ENCODE measurements at places on chromosomes 4 and X.

- H3K27ac ChIP-seq = no peak overlapping the region
- peaks cover 9% of the 10 kb centered on the region for H3K4me1 ChIP-seq
- H3K4me3 ChIP-seq = no peak overlapping the region
- DNase-seq = no peak
Measured at GRCh38 chrX:150527108-150527507, 41.3 kb upstream of the MTM1 start.

DNA sequence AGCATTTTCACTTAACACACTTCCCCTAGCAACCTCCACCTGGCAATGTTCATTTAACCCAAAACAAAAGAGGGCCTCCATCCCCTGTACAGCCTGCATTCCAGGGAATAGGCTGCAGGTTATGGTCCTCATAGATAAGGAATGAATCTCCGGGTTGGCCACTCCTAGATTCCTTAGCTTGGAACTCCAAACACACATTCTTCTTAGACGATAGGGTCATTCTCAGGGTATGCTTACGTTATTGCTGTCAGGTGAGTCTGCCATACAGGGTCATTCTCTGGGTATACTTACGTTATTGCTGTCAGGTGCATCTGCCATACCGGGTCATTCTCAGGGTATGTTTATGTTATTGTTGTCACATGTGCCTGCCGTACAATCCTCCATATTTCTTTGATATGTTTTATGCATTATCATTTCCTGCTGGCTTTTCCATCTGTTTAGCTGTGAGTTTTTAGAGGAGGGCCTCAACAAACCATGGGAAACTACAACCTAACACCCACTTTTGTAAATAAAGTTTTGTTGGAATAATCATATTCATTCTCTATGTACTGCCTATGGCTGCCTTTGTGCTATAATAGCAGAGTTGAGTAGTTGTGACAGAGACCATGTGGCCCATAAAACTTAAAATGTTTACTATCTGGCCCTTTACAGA is 8.2 kb upstream of the AFF1 start:
- peaks cover 6% of the 10 kb centered on the region for H3K36me3 ChIP-seq
- H3K27me3 ChIP-seq = peaks cover 2% of the 10 kb centered on the region
- peaks cover 11% of the 10 kb centered on the region for H3K4me1 ChIP-seq
- no peak overlapping the region for H3K27ac ChIP-seq
- H3K4me3 ChIP-seq = no peak overlapping the region

GRCh38 chrX:74382613-74383012 is 38.7 kb upstream of the SLC16A2 start:
- no peak overlapping the region for H3K4me3 ChIP-seq
- no peaks in the 10 kb centered on the region for H3K36me3 ChIP-seq
- H3K27me3 ChIP-seq = no peaks in the 10 kb centered on the region
- peak; percentile 67 for DNase-seq
- H3K4me1 ChIP-seq = peaks cover 11% of the 10 kb centered on the region
- H3K27ac ChIP-seq = no peak overlapping the region

DNA sequence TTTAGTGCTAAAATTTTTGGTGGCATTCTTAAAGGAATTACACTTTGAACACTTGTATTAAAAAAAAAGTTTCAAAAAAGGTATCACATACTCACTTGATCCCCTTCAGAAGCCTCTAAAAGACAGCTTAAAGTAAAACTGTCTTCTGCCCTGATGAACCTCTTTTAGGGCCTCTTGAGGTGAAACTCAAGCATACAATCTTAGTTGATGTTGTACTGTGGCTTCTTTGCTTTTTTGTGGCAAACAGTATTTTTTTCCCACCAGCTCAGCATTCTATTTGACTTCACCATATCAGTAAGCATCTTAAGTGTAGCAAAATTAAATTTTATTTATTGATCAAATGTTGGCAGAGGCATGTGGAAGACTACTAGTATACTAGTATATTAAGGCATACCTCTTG is 13.7 kb downstream of the SEC24B start:
- no peak overlapping the region for H3K4me3 ChIP-seq
- peaks cover 48% of the 10 kb centered on the region for H3K36me3 ChIP-seq
- no peak overlapping the region for H3K27ac ChIP-seq
- H3K4me1 ChIP-seq = peaks cover 14% of the 10 kb centered on the region

DNA sequence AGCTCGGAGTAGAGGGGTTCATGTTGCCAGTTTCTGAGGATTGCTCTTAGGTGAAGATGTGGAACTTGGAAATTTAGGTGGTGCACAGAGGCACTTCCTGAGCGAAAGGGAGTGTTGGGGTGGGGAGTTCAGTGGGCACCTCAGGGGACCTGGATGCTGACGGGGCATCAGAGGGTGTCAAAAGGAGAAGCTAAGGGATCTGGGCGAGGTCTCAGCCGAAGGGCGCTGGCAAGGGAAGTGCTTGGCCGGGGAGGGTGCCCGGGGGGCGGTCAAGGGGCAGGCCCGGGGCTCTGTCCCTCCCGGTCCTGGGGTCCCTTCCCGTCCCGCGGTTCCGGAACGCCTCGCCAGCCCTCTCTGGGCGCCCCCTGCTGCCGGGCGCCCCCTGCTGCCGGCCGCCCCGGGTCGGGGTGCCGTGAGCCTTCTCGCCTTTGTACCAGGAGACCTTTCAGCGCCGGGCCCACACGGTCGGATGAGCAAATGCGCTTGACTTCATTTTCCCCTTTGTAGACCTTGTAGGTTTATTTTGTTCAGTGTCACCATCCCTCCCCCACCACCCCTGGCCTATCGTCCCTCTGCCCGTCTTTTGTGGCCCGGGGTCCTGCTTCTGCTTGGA is 3.0 kb upstream of the PHOX2B start:
- H3K36me3 ChIP-seq = no peaks in the 10 kb centered on the region
- H3K4me1 ChIP-seq = peaks cover 59% of the 10 kb centered on the region
- DNase-seq = peak; percentile 47

DNA sequence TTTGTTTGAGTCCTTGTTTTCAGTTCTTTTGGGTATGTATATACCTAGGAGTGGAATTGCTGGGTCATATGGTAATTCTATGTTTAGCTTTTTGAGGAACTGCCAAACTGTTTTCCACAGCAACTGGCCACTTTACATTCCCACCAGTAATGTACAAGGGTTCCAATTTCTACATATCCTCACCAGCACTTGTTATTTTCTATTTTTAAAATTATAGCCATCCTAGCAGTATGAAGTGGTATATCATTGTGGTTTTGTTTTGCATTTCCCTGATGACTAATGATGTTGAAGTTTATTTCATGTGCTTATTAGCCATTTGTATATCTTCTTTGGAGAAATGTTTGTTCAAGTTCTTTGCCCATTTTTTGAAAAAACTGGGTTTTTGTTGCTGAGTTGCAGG is 39.6 kb downstream of the TMEM164 start:
- H3K4me3 ChIP-seq = no peak overlapping the region
- H3K27me3 ChIP-seq = no peaks in the 10 kb centered on the region

GRCh38 chrX:69285401-69285877 is 120.2 kb upstream of the PJA1 start:
- H3K4me3 ChIP-seq = peak overlapping the region; percentile 61
- H3K27me3 ChIP-seq = peaks cover 68% of the 10 kb centered on the region
- H3K36me3 ChIP-seq = no peaks in the 10 kb centered on the region

GRCh38 chr4:17448689-17449088 is 63.2 kb downstream of the QDPR start:
- no peak overlapping the region for H3K27ac ChIP-seq
- H3K4me1 ChIP-seq = no peaks in the 10 kb centered on the region
- no peaks in the 10 kb centered on the region for H3K27me3 ChIP-seq
- DNase-seq = no peak
- H3K4me3 ChIP-seq = no peak overlapping the region

- no peak overlapping the region for H3K27ac ChIP-seq
- H3K4me1 ChIP-seq = no peaks in the 10 kb centered on the region
- DNase-seq = peak; percentile 57
Measured at GRCh38 chrX:64894454-64895038, 81.7 kb downstream of the ZC4H2 start.

- no peak overlapping the region for H3K4me3 ChIP-seq
- H3K36me3 ChIP-seq = no peaks in the 10 kb centered on the region
- no peaks in the 10 kb centered on the region for H3K4me1 ChIP-seq
Measured at GRCh38 chrX:11209798-11210414, 83.3 kb upstream of the AMELX start.

GRCh38 chr4:178808106-178808505 is 1365.9 kb upstream of the AGA start:
- 0 out of 2 replicates have a peak, but pooled peaks cover 6% of the 10 kb centered on the region for H3K4me1 ChIP-seq
- H3K36me3 ChIP-seq = no peaks in the 10 kb centered on the region
- H3K4me3 ChIP-seq = no peak overlapping the region
- H3K27me3 ChIP-seq = no peaks in the 10 kb centered on the region
- DNase-seq = no peak

DNA sequence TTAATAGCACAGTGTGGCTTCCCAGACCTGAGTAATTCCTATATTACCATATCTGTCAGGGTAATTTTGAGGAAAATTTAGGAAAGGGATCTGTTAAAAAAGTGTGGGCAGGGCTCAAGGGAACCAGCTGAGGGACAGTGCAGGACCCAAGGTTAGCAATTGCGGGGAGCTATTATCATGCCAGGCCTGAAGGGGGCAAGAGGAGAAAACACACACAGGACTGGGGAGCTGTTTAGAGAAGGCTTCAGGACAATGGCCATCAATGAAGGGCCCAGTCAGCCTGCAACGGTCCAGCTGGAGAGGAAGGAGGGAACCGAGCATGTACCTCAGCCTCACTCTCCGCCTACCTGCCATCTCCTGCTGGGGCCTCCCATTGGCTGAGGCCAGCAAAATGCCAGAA is 19.0 kb upstream of the NHS start:
- no peaks in the 10 kb centered on the region for H3K27me3 ChIP-seq
- H3K36me3 ChIP-seq = no peaks in the 10 kb centered on the region
- no peaks in the 10 kb centered on the region for H3K4me1 ChIP-seq
- no peak overlapping the region for H3K4me3 ChIP-seq

GRCh38 chr4:128256539-128256938 is 31.1 kb downstream of the PGRMC2 start:
- no peak for DNase-seq
- H3K27me3 ChIP-seq = no peaks in the 10 kb centered on the region
- peaks cover 16% of the 10 kb centered on the region for H3K36me3 ChIP-seq
- no peak overlapping the region for H3K27ac ChIP-seq

- no peak for DNase-seq
- no peaks in the 10 kb centered on the region for H3K36me3 ChIP-seq
- H3K4me1 ChIP-seq = no peaks in the 10 kb centered on the region
- H3K4me3 ChIP-seq = no peak overlapping the region
Measured at GRCh38 chrX:24117258-24117657, 32.3 kb upstream of the ZFX start.

- DNase-seq = no peak
- H3K4me3 ChIP-seq = no peak overlapping the region
- H3K27ac ChIP-seq = no peak overlapping the region
Measured at GRCh38 chrX:18709833-18710232, 2.4 kb downstream of the PPEF1 start.

DNA sequence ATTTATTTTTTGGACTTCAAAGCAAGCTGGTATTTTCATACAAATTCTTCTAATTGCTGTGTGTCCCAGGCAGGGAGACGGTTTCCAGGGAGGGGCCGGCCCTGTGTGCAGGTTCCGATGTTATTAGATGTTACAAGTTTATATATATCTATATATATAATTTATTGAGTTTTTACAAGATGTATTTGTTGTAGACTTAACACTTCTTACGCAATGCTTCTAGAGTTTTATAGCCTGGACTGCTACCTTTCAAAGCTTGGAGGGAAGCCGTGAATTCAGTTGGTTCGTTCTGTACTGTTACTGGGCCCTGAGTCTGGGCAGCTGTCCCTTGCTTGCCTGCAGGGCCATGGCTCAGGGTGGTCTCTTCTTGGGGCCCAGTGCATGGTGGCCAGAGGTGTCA is 15.3 kb downstream of the FGFR3 start:
- H3K4me3 ChIP-seq = no peak overlapping the region
- H3K27ac ChIP-seq = no peak overlapping the region
- no peak for DNase-seq
- no peaks in the 10 kb centered on the region for H3K4me1 ChIP-seq

GRCh38 chr4:152523731-152524130 is 12.2 kb downstream of the FBXW7 start:
- H3K27ac ChIP-seq = no peak overlapping the region
- no peaks in the 10 kb centered on the region for H3K27me3 ChIP-seq
- no peaks in the 10 kb centered on the region for H3K36me3 ChIP-seq
- no peak overlapping the region for H3K4me3 ChIP-seq
- H3K4me1 ChIP-seq = peaks cover 36% of the 10 kb centered on the region
- no peak for DNase-seq

GRCh38 chr4:141058591-141059512 is 74.4 kb downstream of the RNF150 start:
- H3K27ac ChIP-seq = no peak overlapping the region
- H3K27me3 ChIP-seq = no peaks in the 10 kb centered on the region
- H3K4me3 ChIP-seq = no peak overlapping the region
- DNase-seq = no peak
- H3K4me1 ChIP-seq = peaks cover 3% of the 10 kb centered on the region

DNA sequence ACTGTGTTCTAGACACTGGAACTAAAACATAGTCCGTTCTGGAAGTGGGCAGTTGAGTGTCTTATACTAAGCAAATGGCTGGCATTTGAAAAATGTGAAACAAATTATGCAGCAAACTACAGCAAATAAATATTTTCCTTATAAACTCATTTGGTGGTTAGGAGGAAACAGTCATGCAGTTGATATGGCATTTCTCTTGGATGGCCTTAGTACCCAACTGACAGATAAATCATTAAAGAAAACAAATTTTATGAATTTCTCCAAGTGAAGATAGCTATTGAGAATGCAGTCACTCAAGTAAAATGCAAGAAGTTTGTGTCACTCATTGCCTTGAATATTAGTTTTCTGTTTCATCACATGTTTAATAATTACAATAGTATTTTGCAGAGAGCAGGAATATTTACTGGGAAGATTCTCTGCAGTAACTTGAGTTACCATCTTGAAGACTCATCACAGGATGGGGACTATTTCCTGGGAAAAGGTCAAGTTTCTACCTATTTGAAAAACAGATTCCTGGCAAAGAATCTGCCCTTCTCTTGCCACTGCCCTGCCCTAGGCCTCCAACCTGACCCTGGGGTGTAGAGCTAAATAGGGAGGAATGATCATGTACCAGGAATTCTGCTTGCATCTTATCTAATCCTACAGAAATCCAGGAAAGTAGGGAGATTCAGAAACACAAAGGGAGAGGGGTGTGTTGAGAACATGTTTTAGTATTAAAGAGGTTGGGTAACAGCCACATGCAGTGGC is 105.9 kb downstream of the SH3RF1 start:
- no peaks in the 10 kb centered on the region for H3K36me3 ChIP-seq
- no peaks in the 10 kb centered on the region for H3K27me3 ChIP-seq
- peaks cover 9% of the 10 kb centered on the region for H3K4me1 ChIP-seq
- peak overlapping the region; percentile 66 for H3K27ac ChIP-seq
- DNase-seq = no peak

- no peaks in the 10 kb centered on the region for H3K36me3 ChIP-seq
- H3K27ac ChIP-seq = no peak overlapping the region
- no peaks in the 10 kb centered on the region for H3K4me1 ChIP-seq
- no peaks in the 10 kb centered on the region for H3K27me3 ChIP-seq
- H3K4me3 ChIP-seq = no peak overlapping the region
Measured at GRCh38 chr4:122065915-122066314, 86.2 kb upstream of the BLTP1 start.

Measured in WTC11 (cell line).